ENCODE measurements at places on chromosomes 5 and 9.

GRCh38 chr5:41843456-41844370 is 26.5 kb downstream of the OXCT1 start:
- peak; percentile 25 for DNase-seq

DNA sequence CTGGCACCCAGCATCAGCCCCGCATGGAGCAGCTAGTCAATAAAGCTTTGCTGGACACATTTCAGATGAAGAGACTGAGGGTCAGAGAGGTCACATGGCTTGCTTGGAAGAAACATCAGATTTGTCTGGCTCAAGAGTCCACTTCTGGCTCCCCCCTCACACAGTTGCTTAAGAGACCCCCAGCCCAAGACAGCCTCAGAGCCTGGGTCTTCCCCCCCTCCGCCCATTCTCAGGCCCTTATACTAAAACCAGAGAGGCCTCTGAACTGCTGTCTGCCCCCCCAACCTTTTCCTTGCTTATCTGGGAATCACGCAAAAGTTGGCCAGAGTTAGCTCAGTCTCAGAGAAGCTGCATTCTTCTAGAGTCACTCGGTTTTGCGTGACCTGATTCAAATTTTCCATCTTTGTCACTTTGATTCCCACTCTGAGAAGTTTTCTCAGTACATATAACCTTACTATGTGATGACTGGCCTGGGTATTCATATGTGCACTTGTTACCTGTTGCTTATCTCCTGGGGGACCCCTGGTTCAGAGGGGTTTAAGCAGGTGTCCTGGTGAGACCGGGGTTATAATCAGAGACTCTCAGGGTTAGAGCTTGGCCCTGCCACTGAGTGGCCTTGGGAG is 145.4 kb upstream of the IER5L start:
- no peak for DNase-seq

DNA sequence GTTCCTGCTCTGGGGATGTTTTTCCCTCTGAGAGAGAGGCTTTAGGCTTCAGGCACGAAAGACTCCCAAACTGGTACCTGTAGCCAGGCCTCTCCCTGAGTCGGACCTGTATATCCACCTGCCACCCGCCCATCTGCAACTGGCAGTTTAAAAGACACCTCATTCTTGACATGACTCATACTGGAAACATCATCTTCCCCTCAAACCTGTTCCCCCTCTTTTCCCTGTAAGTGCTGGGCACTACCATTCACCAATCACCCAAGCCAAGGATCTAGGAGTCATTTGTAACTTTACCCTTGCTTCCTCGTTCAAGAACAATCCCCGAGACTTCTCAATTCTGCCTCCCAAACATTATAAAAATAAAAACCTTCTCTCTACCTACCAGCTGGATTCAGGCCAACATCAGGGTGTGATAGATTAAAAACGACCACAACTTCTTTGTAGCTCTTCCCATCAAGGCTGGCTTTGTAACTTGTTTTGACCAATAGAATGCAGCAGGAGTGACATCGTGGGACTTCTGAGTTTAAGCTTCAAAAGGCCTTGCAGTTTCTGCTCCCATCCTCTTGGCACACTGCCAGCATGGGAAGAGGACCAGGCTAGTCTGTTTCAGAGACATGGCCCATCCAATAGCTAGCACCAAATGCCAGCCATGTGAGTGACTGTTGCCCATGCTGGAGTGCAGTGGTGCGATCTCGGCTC is 1.8 kb upstream of the WDR31 start:
- DNase-seq: peak; percentile 85

DNA sequence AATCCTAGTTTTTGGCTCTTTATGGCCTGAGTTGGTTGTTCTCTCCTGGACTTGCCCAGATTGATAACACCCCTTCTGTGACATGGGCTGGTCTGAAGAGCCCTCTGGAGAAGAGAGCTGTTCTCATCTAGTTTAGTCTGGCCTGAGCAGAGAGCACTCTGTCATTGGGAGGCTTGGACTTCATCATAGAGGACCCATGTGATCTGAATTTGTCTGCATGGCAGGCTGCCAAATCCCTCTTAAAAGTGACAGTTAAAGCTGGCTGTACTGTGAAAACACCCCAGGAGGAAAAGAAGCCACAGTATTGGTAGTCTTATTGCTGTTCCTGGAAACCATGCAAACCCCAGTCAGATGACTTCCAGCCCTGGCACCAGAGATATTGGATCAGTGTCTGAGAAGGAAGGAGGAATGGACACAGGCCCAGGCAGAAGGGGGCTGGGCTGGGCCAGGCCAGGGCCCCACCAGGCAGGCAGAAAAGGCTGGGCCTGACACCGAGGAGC is 3.7 kb upstream of the WDR31 start:
- no peak for DNase-seq

- no peak for DNase-seq
These were observed 51.9 kb upstream of the PPP1R2B start for GRCh38 chr5:156798201-156798600.

DNA sequence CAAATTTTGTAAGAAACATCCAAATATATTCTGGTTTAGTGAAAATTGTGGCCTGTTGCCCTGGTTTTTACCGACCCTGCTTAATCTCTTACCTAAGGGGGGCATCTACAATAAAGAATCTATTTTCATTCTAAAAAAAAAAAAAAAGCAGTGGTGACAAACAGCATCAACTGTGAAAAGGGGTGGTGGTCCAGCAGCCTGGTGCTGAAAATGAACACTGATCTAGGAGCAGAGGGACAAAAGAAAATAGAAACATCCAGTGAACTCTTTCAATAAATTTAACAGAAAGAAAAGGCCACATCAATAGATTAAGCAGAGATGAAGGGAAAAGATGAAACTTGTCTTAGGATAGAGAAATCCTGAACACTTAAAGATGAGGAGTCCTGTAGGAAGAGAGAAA is 348.7 kb upstream of the GRAMD2B start:
- DNase-seq: no peak

GRCh38 chr5:131221888-131222287 is 42.0 kb upstream of the CDC42SE2 start:
- no peak for DNase-seq

GRCh38 chr9:137001857-137002645 is 5.7 kb upstream of the CLIC3 start:
- DNase-seq: no peak

- DNase-seq: no peak
These were observed 196.0 kb upstream of the PAPPA start for GRCh38 chr9:115957585-115957984.

- DNase-seq: no peak
These were observed 44.7 kb upstream of the SLC30A5 start for GRCh38 chr5:69049151-69049550.

DNA sequence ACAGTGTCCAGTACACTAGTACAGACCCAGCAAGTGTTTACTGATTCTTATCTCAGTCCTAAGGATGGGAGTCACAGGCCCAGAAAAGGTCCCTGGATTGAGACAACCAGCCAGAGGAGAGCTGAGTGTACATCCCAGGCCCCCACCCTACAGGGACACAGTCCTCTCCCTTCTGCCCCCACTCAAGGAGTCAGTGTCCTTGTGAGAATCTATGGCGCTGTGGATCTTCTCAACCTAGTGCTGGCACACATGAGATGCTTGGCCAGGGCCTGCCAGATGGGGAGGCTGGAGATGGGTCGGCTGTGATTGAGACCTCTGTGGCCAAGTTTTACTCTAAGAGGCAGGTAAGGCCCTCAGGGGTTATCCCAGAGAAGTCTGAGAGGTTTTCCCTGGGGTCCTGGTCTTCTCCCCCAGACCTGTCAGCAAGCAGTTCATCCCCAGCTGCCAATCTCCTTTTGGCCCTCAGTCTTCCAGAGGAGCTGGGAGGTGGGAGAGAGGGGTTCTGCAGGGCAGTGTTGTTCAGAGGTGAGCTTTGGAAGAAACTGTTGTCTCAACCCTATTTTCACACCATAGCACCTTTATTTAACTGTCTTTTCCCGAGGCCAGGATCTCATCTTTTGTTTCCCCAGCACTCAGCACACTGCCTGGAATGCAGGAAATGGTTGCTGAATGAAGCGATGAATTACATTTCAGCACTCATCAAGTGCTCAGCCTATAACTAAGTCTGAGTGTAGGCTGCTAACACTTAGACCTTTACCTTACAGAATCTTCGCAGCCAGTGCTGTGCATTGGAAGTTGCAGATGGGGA is 3.2 kb upstream of the NSD1 start:
- peak; percentile 59 for DNase-seq

GRCh38 chr5:171968531-171968930 is 37.9 kb downstream of the FBXW11 start:
- no peak for DNase-seq

- DNase-seq: no peak
These were observed 52.9 kb downstream of the PPARGC1B start for GRCh38 chr5:149782895-149783586.

DNA sequence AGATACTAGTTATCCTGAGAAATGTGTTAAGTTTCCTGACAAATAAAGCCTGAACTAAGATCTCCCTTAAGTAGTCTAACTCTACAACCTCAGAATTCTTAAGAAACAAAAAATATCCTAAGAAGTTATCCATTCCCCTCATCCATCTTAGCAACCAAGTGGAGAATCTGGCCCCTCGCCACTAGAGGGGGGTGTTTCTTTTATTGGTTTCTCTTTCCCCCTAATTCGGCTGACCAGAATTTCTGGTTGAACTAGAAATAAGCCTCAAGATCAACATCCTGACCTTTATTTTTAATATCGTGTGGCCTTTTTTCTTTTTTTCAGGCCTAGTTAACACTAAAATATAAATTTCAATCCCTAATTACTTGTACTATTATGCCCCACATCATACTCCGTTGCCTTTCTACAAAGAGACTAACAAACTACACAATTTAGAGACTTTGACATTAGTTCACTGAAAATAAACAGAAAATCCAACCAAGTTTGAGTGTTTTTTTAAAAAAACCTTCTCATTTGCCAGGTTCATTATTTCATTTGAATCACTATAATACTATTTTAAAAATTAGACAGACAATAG is 14.3 kb upstream of the NR4A3 start:
- DNase-seq: peak; percentile 49

- DNase-seq: no peak
These were observed 17.1 kb downstream of the TMEM8B start for GRCh38 chr9:35845824-35846771.

DNA sequence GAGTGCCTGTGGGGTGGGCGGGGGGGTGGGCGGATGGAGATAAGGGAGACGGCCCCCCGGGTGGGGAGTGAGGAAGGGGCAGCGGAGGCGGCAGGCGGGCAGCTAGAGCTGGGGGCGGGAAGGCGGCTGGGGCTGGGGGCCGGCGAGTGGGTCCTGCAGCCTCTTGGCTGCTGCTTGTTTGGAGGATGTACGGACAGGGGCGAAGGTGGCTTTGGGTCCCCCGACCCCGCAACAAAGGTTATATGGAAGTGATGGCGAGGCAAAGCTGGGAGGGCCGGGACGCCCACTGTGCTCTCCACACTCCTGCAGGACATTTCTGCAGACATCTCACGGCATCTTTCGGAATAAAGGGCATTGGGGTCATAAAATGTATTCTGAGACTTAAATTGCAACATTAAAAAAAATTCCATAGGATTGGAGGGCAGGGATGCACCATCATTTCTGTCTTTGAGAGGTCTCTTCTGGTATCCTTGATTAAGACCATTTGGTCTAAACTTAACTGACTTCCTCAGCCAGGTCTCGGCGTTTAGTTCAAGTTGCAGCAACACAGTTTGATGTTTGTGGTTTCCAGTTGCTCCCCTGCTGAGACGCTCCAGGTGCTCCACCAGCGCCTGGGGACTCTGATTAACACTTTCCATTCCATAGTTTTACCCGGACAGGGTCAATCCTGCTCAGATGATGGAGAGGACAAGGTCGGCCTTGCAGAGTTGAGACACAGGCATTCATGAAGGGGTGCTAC is 101.6 kb upstream of the SSBP2 start:
- DNase-seq: no peak

DNA sequence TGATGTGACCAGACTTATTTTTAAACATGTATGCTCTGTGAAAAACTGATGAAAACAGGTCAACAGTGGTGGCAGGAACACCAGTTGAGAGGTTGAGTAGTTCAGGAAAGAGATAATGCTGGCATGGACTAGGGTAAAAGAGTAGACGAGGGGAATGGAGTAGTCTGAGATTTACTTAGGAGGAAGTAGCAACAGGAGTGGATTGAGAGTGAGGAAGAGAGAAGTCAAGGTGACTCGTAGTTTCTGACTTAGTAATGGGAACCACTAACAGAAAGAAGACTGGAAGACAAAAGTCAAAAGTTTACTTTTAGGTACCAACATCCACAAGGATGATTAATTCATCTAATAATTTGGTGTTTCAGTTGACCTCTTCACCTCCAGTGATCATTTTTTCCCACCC is 3.6 kb downstream of the SRA1 start:
- peak; percentile 52 for DNase-seq

- DNase-seq: no peak
These were observed 26.5 kb downstream of the CEP72 start for GRCh38 chr5:638501-639252.

- DNase-seq: no peak
These were observed 55.7 kb upstream of the CARTPT start for GRCh38 chr5:71663191-71663969.

DNA sequence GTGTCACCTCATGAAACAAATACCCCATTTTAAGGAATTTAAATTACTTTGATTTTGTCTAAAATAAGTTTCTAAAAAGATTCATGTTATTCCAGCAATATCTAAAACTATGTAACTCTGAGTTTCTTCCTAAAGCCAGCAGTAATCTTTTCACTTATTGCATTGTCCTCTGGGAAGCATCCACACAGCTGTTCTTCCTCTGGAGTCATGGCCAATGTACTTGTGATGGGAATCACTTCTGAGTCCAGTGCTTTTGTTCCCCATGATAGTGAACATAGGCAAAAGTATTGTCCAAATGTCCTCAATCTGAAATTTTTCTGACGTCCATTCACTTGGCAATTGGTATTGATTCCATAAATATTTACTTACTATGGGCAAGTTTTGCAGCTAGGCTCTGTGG is 125.0 kb downstream of the STARD4 start:
- no peak for DNase-seq

DNA sequence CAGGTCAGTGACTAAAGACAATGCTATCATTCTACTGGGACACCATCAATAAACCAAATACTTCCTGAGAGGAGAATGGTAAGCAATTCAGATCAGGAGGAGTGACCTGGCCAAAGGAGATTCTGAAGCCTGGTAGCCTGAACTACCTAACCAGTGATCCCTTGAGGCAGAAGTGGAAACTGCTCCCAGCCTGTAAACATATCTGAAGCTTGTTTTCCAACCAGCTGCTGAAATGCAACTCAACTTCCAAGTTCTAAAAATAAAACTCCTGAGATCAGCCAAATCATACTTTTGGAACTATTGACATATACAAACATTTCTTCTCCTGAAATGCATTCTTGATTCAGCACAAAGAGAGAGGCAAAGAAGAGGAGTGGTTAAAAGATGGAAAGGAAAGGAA is 204.1 kb downstream of the EBF1 start:
- DNase-seq: no peak

DNA sequence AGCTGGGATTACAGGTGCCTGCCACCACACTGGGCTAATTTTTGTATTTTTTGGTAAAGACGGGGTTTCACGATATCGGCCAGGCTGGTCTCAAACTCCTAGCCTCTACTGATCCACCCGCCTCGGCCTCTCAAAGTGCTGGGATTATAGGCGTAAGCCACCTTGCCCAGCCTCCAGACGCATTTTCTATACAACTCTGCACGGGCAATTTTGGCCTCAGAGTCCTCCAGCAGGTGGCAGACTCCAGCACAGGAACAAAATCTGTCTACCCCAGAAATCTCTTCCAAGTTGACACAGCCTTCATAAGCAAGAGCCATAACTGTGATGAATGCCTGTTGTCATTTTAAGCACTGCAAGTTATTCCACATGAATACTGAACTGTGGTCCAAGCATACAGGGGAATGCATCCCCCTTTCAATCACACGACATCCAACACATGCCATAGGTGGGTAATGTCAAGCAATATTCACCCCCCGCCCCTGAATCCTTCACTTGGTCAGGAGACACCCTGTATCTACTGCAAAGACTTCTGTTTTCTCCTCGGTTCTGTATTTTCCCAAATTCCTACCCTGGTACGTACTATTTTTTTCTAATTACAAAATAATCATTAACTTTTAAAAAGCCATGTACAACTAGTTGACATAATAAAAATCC is 50.8 kb downstream of the ALDH7A1 start:
- no peak for DNase-seq

Data from foreskin keratinocyte (primary cell).